ENCODE measurements at places on chromosomes 3 and 15.

- no peak for DNase-seq
These were observed 149.5 kb downstream of the RYR3 start for GRCh38 chr15:33460166-33460805.

GRCh38 chr3:37032961-37033360 is 39.6 kb downstream of the MLH1 start:
- DNase-seq, result no peak

DNA sequence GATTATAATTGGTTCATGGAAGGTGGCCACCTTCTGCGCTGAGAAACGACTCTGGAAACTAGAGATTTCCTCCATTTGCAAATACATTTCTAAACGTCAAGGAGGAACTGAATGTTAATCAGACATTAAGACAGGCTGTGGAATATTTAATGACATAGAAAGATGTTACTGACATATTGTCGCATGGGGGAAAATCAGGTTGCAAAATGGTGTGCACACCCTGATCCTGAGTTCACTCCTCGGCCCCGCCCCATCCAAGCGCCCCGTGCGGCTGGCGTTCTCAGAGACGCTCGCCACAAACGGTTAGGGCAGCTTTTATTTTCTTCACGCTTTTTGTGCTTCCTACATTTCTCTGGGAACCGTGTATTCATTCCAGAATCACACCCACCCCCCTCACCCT is 10.7 kb downstream of the H1-8 start:
- DNase-seq, result no peak

DNA sequence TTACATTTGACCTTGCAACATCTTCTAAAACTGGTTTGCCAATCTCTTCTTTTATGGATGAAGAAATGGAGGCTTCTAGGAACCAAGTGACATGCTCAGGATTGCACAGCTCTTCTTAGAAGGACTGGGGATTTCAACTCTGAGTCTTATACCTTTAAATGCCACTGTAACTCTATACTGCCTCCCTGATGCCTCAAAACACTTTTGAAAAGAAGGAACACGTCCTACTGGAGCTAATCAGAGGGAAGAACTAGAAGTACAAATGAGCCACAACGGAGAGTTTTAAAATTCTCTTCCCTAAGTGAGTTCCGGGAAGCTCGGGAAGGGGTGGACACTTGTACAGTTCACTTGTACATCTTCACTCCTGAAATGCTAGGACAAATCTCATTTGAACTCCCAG is 949 bp upstream of the MITF start:
- DNase-seq, result no peak

- no peak for DNase-seq
These were observed 331.0 kb downstream of the ZBTB20 start for GRCh38 chr3:114816052-114816451.

GRCh38 chr15:64315216-64315615 is 40.8 kb downstream of the CSNK1G1 start:
- DNase-seq, result no peak

DNA sequence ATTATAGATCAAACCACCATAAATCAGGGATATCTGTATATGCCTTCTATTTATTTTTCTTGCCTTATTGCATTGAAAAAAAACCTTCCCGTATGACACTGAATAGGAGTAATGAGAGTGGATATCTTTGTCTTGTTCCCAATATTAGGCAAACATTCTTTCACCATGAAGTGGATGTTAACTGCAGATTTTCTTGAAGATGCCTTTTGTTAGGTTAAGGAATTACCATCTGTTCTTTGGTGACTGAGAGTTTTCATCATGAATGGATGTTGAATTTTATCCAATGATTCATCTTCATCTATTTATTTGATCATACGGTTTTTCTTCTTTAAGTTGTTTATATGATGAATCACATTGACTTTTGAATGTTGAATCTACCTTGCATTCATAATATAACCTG is 47.1 kb upstream of the MECOM start:
- DNase-seq, result no peak

GRCh38 chr3:152272771-152273242 is 4.1 kb downstream of the MBNL1 start:
- DNase-seq, result no peak

GRCh38 chr15:90862964-90863778 is 5.2 kb upstream of the FURIN start:
- DNase-seq, result no peak

- DNase-seq, result no peak
These were observed 1.1 kb downstream of the PAK6 start for GRCh38 chr15:40239693-40240618.

GRCh38 chr3:67045711-67046465 is 47.8 kb downstream of the KBTBD8 start:
- DNase-seq, result no peak

DNA sequence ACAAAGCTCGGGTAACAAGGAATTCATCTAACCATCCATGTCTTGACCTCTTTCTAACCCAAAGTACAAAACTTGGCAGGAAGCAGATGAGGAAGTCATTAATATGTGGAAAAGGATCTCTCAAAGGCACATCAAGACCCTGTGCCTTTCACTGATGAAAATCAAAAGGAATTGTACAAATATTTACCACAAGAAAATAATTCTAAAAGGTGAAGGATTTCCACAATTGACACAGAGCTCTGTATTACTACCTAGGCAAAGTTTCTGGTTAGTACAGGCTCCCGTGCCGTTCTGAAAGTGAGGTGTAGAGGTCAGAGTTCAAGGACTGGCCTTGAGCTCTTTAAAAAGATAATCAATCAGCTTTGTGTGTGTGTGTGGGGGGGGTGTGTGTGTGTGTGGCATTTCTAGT is 239.7 kb upstream of the ICE2 start:
- no peak for DNase-seq

DNA sequence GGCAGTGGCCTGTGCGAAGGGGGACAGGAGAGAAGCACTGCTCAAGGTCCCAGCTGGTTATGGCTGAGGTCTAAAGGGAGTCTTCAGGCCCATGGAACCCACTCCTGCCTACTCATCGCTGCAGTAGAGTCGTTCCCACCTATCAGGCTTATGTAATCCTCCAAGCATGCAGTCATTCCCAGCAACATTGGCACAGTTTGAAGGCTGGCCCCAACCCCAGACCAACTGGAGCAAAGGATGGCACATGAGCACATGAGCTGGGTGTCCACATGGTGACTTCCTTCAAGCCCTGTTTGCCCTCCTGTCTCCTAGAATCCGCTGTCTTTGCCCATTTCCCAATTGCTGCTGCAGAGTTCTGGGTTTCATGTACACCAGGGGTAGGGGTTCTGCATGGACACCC is 60.5 kb upstream of the FGD5 start:
- DNase-seq, result no peak

GRCh38 chr3:108175352-108175751 is 46.9 kb downstream of the IFT57 start:
- DNase-seq, result no peak

DNA sequence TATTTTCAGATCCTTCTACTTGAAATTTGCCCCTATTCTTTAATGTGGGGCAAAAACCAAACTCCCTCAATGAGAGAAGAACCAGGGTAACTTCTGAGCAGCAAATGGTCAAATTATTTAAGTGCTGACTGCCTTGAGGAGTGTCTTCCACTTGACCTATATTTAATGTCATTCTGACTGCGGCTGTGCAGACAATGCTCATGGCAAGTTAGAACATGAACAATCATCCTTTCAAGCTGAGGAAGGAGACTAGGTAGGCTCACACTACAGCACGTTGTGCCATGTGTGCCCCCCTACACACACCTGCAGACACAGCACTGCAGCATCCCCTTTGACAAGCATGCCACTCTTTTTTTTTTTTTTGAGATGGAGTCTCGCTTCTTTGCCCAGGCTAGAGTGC is 98.2 kb downstream of the OSBPL10 start:
- DNase-seq, result no peak

- no peak for DNase-seq
These were observed 69.1 kb upstream of the PROK2 start for GRCh38 chr3:71854096-71854495.

DNA sequence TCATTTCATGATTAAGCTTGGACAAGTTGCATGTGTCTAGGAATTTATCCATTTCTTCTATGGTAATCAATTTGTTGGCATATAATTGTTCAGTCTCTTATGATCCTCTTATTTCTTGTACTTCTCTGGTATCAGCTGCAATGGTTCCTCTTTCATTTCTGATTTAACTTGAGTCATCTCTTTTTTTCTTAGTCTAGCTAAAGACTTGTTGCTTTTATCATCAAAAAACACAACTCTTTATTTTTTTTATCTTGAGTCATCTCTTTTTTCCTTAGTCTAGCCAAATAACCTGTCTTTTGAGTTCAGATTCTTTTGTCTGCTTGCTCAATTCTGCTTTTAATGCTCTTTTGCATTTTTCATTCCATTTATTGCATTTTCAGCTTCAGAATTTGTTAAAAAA is 37.3 kb downstream of the UBE3A start:
- no peak for DNase-seq
